Activated CD4-positive, alpha-beta T cell treated with anti-CD3 and anti-CD28 coated beads, Interleukin-2, amount 50 U/mL, for 48 hours (primary cell): ENCODE measurements at places on chromosomes 11 and 22.
A peak's percentile ranks its signal among the peaks of the same experiment; 100 is the strongest.

DNA sequence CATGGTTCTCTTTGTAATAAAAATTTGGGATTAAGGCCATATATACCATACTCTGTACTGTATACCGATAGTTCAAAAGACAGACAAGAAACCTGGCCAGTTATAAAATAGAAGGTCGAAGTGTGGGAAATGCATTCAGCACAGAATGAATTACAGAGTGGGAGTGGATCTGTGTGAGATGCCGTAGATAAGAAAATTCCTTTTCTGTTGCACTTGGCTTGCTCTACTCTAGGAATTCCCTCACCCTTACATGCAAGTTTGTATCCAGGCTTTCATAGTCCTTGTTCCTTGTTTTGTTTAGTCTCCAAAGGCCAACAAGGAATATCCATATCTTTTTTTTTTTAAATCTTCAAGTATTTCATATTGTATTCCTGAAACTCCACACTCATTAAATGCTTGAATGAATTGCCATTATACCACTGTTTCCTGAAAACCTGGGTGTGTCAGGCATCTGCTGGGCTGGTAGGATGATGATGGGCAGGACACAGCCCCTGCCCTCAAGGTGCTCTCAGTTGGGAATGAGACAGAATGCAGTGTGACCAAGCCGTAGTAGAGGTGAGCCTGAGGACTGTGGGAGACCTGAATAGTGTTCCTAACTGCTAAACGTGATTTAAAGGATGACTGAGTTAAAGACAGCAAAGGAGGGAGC is 53.5 kb downstream of the TEAD1 start:
- no peak for DNase-seq

DNA sequence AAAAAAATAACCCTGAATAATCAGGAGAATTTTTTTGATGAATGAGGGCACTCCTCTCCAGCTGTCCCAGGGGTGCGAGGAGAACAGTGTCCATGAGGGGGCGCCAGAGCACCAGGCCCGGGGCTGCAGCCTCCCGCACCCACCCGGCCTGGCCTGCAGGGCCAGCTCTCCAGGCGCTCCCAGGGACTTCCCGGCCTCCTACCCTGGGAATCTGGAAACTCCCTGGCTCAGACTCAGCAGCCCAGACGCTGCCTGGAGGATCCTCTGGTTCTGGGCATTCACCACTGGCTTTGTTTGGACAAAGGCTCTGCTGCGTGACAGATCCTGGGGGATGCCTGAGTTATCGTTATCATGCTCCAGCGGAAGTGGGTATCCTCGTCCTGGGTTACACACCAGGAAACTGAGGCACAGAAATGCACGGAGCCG is 31.0 kb downstream of the MCM5 start:
- DNase-seq = peak; percentile 75

DNA sequence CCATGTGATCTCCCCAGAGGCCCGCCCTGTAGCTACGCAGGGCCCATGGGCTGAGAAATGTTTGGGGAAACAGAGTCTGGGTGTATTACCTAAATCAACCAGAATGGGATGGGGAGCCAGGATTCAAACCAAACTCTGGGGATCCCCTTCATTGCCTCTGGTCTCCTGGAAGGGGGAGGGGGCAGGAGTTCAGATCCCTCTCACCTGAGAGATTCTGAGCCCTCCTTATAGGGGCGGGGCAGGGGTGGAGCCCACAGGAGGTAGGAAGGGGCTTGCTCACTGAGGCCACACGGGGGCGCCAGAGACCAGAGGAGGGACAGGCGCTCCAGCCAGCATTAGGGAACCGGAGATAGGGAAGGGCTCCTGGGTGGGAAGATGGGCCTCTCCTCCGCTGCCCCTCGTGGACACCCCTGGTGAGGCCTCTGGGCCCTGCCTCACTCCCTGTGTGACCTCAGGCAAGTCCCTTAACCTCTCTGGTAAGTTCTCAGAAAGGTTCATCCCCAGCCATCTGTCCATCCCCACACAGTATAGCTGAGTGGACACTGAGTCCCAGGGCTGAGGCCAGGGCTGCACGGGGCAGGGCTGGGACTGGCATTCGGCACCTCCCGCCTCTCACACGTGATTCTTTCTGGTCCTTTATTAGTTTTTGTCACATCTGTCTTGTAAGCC is 2.7 kb upstream of the CDC42BPG start:
- peak; percentile 97 for DNase-seq

GRCh38 chr22:36653316-36653715 is 50.2 kb downstream of the CACNG2 start:
- DNase-seq = no peak

DNA sequence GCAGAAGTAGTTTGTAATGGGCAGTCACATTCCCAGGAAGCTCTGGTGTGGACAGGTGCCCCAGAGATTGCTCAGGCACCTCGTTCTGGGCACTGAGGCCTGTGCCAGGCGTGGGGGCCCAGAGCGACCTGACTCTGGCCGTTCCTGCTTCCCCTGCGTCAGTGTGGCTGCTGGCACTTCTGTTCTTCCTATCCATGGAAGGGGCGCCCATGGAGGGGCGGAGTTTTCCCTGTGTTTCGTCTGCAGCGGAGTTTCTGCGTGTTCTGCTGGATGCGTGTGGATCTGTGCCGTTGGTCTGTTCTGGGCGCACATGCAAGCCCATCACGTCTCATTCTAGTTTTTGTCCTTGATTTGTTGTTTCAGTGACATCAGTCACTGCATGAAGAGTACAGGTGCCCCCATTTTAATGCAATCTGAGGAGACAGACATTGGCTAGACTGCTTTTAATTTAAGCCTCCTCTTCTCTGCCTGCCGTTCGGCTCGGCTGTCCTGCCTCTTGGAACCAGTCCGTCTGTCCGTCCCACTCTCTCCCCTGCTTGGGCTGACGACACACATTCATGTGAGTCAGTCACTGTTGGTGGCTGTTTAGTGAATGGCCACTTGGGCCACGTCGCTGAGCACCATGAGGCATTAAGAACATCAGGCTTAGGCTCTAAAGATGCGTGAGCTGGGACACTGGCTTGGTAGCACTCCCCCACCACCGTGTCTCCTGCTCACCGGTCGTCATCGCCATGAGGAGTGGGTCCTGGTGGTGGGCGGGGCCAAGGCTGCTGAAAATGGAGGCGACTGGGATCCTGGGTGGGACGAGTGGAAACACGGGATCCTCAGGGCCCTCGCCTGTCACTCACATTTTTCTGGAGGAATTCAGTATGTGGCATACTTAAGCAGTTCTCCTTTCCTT is 255.8 kb downstream of the TBC1D22A start:
- no peak for DNase-seq

GRCh38 chr11:97202613-97203292 is 812.9 kb downstream of the JRKL start:
- no peak for DNase-seq

- no peak for DNase-seq
Measured at GRCh38 chr11:62458212-62459002, 39.6 kb downstream of the SCGB1A1 start.

- no peak for DNase-seq
Measured at GRCh38 chr11:104370478-104370877, 206.5 kb upstream of the PDGFD start.

DNA sequence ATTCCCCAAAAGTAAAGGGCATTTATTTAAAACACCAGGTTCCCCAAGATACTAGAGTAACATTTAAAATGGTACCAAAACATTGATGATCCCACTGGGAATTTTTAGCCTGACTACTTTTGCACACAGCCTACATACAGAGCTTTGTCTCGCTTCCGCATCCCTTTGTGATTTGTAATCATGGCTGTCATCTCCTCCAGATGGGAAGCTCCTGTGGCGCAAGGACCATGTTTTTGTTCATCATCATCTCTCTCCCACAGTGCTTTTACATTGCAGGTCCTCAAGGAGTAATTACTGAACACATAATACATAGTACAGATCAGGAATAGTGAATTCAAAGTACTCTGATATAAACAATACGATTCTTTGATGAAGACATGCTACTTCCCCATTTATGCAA is 231.2 kb upstream of the MTNR1B start:
- no peak for DNase-seq

GRCh38 chr11:117087446-117087845 is 10.8 kb downstream of the SIK3 start:
- DNase-seq = no peak

DNA sequence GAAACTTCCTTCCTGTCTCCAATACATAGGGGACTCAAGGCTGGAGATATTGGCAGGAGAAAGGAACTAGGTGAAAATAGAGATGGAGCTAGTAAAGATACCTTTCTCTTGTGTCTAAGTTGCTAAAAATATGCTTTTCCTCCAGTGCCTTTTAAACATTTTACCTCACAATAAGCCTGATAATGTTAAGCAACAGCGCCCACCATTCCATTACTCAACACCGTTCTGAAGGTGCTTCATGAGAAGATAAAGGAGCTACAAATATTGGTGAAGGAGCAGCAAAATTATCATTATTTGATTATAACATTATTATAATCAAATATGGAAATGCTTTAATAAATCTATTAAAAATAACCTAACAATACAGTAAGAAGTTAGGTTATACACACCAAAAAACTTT is 83.6 kb upstream of the BARX2 start:
- no peak for DNase-seq

- no peak for DNase-seq
Measured at GRCh38 chr11:83007477-83007876, 64.2 kb downstream of the RAB30 start.

GRCh38 chr11:61966734-61967115 is 709 bp downstream of the FTH1 start:
- DNase-seq = peak; percentile 40

GRCh38 chr11:116194156-116194904 is 578.5 kb downstream of the BUD13 start:
- DNase-seq = no peak

- DNase-seq = no peak
Measured at GRCh38 chr22:17300926-17301325, 68.3 kb upstream of the CECR2 start.

- no peak for DNase-seq
Measured at GRCh38 chr22:23815541-23816155, 23.2 kb downstream of the DERL3 start.

- peak; percentile 19 for DNase-seq
Measured at GRCh38 chr11:17036666-17037658, 22.7 kb upstream of the PLEKHA7 start.

GRCh38 chr22:25780673-25781072 is 38.7 kb downstream of the MYO18B start:
- no peak for DNase-seq

GRCh38 chr22:26559961-26560575 is 29.9 kb downstream of the TPST2 start:
- DNase-seq = no peak

- DNase-seq = no peak
Measured at GRCh38 chr11:1597994-1598380, at the start of gene KRTAP5-2. Gene KRTAP5-2, minus strand, starts transcription at chr11:1598294. Its CDS starts 44 bp downstream, at chr11:1598250.
